Omental fat pad (tissue), 4 donors: ENCODE measurements at places on chromosomes 7 and 10. TPM values are rescaled to one million over a fixed set of nuclear protein-coding genes. Genes with fewer than 3 reads are reported as not detected.

GRM3 gene
- total RNA-seq = not detected

ITGA8 gene
- 2.3 TPM for total RNA-seq

LRIT1 gene
- total RNA-seq = not detected

SPAM1 gene
- not detected for total RNA-seq

LAMB4 gene
- 0.60 TPM for total RNA-seq

EGR2 gene
- 5.0 TPM for total RNA-seq

PTPRN2 gene
- 9.5 TPM for total RNA-seq

DNA sequence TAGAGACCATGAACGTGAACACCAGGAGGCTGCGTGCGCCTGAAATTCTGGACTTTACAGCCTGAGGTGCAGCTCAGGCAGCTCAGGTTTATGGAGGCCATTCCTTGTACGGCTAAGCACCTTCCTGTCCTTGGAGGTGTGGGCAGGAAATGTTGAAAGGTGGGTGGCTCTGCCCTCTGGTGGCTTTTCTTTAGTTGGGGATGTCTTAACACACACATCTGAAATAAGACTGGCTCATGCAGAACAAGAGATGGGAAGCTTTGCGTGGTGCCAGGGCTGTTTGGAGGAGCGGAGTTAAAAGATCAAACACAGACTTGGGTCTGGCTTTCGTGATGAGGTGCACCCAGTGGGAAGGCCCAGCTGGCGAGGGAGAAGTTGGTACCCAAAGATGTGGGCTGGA lies 64.1 kb downstream of the DOCK1 start:
- no peak for DNase-seq

- no peak for DNase-seq
These were observed 29.8 kb upstream of the ING3 start for GRCh38 chr7:120920591-120921274.

DNA sequence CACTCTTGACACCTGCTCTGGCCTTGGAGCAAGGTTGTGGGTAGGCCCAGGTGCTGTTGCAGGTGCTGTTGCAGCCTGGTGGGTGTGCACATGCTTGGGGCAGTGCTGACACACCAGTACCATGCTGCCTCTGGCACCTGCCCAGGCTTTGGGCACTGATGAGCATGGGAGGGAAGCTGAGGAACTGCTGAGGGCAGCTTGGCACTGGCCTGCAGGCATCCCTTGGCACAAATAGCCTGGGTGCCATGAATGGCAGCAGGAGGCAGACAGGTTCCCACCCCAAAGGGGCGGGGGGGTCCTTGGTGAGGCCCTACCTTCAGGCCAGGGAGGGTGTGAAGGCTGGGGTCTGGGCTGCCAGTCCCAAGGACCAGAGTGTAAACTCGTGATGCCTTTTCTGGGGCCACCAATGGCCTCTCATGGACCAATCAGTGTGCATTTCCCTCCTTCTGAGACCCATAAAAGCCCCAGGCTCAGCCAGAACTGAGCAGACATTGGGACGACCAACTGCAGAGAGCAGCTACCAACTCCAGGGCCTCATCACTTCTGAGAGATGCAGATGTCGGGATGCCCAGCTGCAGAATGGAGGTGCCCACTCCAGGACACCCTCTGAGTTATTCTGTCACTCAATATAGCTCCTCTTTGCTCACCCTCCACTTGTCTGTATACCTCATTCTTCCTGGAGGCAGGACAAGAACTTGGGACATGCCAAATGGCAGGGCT lies 547.4 kb downstream of the ZWINT start:
- DNase-seq = no peak

- DNase-seq = no peak
These were observed 112.5 kb upstream of the ANLN start for GRCh38 chr7:36277249-36277542.

- no peak for DNase-seq
These were observed 30.7 kb downstream of the DNAJB9 start for GRCh38 chr7:108600399-108600798.

- no peak for DNase-seq
These were observed 157.2 kb upstream of the ZNF92 start for GRCh38 chr7:65216469-65216868.

DNA sequence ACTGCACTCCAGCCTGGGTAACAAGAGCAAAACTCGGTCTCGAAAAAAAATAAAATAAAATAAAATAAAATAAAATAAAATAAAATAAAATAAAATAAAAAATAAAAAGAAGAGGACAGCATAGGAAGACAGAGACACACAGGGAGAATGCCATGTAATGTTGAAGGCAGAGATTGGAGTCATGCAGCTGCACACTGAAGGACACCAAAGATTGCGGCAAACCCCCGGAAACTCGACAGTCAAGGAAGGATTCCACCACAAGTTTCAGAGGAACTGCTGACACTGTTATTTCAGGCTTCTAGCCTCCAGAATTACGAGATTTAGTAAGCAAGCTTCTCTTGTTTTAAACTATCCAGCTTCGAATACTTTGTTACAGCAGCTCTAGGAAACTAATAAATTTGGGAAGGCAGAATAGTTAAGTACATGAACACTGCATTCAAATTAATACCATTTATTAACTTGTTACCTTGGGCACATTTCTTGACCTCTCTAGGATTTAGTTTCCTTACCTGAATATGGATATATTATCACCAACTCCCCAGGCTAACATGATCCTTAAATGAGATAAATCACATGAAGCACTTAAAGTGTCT lies 9.5 kb downstream of the CPED1 start:
- DNase-seq = no peak

DNA sequence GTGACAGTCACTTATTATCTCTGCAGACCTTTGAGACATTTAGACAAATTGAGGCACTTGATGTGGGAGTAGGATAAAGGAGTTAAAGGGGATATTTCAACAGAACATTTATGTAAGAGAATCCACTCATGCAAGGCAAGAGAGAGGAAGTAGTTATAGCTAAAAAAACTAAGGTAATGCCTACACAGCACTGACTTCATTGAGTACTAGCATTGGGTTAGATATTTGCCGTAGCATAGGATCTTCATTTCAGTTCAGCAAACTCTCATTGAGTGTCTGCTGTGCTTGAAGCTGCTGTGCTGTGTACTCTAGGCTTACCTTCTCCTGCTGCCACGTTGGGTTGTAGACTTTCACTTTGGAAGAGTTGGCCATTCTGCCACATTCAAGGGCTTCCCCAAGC lies 10.5 kb upstream of the ENTPD1 start:
- DNase-seq = no peak

GRCh38 chr7:34322841-34323240 lies 335.2 kb upstream of the NPSR1 start:
- DNase-seq = no peak

- DNase-seq = no peak
These were observed 24.6 kb upstream of the BHLHA15 start for GRCh38 chr7:98186452-98187137.

GRCh38 chr7:85102813-85103350 lies 84.0 kb downstream of the SEMA3D start:
- DNase-seq = no peak
